ENCODE measurements at places on chromosomes 11 and 22.

GRCh38 chr22:37661160-37661924 lies 2.8 kb downstream of the PDXP start:
- DNase-seq: no peak

DNA sequence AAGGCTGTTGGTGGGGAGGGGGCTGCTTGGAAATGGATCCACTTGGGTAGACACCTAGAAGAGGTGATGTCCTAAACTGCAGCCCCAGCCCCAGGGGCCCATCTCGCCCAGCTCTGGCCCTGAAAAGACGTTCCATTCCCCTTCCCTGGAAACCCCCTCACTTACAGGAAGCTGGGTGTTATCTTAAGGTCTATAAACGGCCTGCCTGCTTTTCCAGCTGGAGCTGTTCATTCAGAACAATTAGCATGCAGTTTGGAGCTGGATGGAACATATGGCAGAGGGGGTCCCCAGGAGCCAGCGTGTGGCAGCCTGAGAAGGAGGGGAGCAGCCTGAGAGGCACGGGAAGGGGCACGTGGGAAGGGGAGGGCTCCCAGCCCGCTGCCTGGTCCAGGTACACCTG lies 139.6 kb downstream of the PKNOX2 start:
- no peak for DNase-seq

GRCh38 chr11:84471501-84471900 lies 1155.6 kb downstream of the DLG2 start:
- no peak for DNase-seq

DNA sequence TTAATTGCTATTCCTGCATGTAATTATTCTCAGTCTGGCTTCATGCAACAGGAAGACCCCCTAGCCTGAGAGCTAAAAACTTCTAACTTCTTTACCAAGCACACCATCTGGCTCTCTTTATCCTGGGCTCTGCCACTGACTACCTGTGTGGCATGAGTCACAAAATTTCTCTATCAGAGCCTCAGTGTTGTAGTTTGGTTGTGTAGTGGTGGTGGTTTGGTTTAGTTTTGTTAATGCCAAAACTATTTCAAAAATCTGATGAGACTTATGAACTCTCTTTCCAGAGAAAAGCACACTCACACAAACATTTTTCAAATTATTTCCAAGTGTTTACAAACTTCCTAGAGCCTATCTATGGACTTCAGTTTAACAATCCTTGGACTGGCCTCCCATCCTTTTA lies 7.5 kb upstream of the IL17RA start:
- no peak for DNase-seq

DNA sequence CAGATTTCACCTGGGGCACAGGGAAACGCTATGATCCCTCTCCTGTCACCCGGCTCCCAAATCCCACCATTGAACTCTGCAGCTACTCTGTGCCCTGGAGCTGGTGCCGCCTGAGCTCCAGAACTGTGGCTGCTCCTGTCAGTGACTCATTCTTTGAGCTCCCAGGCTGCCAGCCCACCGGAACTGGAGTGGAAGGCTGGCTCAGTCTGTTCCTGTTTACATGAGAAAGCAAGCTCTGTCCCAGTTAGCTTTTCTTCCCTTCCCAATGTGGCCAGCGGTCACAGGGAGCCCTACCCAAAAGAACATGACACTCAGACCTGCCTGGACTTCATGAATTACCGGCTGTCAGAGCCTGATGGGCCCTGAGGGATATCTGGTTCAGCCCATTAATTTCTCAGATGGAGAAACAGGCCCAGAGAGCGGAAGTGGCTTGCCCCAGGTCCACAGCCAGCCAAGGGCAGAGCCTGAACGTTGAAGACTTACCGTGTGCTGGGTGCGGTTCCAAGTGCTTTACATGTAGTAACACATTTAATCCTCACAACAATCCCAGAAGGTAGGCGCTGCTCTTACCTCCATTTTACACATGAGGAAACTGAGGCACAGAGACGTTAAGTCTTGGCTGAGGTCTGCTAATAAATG lies 23.8 kb upstream of the IGSF22 start:
- DNase-seq: no peak

DNA sequence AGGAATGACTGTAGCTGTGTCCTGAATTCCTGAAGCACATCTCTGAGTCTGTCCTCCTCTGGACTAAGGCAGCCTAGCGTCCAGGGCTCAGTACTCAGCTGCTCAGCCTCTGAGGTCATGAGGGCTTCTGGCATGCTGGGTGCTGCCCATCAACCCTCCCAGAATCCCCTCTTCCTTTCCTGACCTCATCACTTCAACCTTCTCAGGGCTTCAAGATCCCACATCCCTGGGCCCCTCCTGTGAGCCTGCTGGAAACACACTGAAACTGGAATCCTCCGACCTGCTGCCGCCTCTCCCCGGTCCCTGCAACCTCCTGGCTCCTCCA lies 803 bp downstream of the KRTAP5-8 start:
- no peak for DNase-seq

All from stimulated activated CD8-positive, alpha-beta memory T cell treated with anti-CD3 and anti-CD28 coated beads, Interleukin-15, amount 100 ng/mL, for 48 hours (primary cell).